ENCODE measurements at places on chromosomes 5 and 9. TPM values are rescaled to one million over a fixed set of nuclear protein-coding genes. Genes with fewer than 3 reads are reported as not detected.

DNA sequence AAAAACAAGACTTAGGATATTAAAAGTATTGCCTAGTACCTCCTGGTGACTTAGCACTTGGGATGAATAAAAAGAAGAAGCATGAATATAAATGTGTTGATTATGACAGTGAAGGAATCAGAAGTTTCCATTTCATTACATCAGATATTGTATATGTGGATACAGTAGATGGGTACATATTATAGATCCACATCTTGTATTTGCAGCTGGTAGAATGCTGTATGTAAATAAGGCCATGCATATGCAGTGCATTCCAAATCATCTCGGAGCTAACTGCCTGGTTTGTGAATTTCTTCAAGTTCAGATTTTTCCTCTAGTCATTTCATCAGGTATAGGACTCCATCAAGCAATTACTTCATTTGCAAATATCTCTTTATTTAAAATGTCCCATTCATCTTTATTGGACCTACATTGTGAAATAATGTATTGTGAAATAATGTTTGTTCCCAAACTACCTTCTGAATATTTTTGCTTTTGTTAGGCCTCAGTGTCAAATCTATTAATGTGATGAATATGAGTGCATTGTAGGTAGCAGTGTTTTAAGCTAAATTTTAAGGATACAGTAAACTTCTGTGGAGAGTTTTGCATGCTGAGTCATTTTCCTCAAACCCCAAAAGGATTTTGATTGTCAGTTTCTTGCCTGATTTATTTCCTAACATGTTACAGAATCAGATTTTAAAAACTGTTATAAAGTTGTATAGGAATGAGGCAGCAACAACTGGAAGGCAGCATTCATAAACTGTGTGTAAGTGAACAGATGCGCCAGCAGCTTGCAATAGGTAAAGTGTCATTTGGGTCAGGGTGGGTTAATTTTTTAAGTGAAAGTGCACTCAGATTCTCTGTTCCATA is 370.8 kb upstream of the RIOK2 start:
- H3K27me3 ChIP-seq, result no peaks in the 10 kb centered on the region
- DNase-seq, result no peak
- no peaks in the 10 kb centered on the region for H3K36me3 ChIP-seq
- no peak overlapping the region for H3K4me3 ChIP-seq
- H3K4me1 ChIP-seq, result peaks cover 5% of the 10 kb centered on the region

GRCh38 chr5:7754997-7755596 is 95.8 kb downstream of the CFAP90 start:
- H3K4me3 ChIP-seq, result no peak overlapping the region
- no peaks in the 10 kb centered on the region for H3K36me3 ChIP-seq
- no peaks in the 10 kb centered on the region for H3K4me1 ChIP-seq

GRCh38 chr5:142972064-142972570 is 201.9 kb downstream of the ARHGAP26 start:
- no peak overlapping the region for H3K27ac ChIP-seq
- no peaks in the 10 kb centered on the region for H3K27me3 ChIP-seq
- DNase-seq, result no peak
- H3K4me1 ChIP-seq, result no peaks in the 10 kb centered on the region
- H3K4me3 ChIP-seq, result no peak overlapping the region
- H3K36me3 ChIP-seq, result peaks cover 5% of the 10 kb centered on the region

GRCh38 chr5:126414874-126415502 is 8.2 kb upstream of the GRAMD2B start:
- no peaks in the 10 kb centered on the region for H3K4me1 ChIP-seq
- H3K36me3 ChIP-seq, result no peaks in the 10 kb centered on the region
- no peak overlapping the region for H3K27ac ChIP-seq
- H3K4me3 ChIP-seq, result no peak overlapping the region
- DNase-seq, result no peak

DNA sequence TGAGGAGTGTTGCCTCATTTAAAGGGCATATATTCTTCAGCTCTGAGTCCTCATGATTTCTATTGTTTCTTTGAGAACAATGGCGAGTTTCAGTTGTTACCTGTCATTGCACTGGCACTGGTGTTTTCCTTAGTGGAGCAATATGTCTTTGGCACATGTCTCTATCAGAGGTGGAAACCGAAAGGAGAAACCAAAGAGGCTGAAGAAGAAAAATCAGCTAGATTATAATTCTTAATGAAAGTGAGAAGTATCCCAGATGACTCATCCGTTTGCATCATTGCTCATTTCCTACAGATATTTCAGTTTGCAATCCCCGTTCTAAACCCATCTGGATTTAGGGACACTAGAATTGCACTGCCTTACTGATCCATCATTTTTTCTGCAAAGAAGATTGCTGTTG is 324.6 kb downstream of the TMEM232 start:
- no peaks in the 10 kb centered on the region for H3K4me1 ChIP-seq
- H3K27me3 ChIP-seq, result no peaks in the 10 kb centered on the region
- H3K36me3 ChIP-seq, result no peaks in the 10 kb centered on the region
- no peak overlapping the region for H3K27ac ChIP-seq

DNA sequence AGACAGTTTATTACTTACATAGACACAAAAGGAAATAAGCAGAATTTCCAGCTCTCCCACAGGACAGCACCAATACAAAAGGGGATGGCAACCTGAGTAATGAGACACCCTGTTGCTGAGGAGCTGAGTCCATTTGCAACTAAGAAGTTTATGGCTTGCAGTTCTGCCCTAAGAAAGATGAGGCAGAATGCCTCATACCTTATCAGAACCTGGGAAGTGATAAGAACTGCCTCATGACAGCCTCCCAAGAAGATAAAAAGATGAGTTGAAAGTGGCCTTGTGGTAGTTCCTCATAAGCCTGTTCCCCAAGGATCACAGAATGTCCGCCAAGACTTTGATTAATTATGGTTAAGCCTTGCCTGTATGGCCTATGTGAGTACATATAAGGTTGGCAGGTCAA is 41.7 kb downstream of the ZMAT2 start:
- H3K27me3 ChIP-seq, result no peaks in the 10 kb centered on the region
- H3K4me3 ChIP-seq, result no peak overlapping the region
- H3K4me1 ChIP-seq, result no peaks in the 10 kb centered on the region
- no peak overlapping the region for H3K27ac ChIP-seq

GRCh38 chr9:84300271-84300670 is 40.3 kb downstream of the SLC28A3 start:
- no peaks in the 10 kb centered on the region for H3K36me3 ChIP-seq
- no peaks in the 10 kb centered on the region for H3K27me3 ChIP-seq
- no peak overlapping the region for H3K27ac ChIP-seq
- no peak overlapping the region for H3K4me3 ChIP-seq
- no peaks in the 10 kb centered on the region for H3K4me1 ChIP-seq

- no peaks in the 10 kb centered on the region for H3K27me3 ChIP-seq
- H3K36me3 ChIP-seq, result no peaks in the 10 kb centered on the region
- no peaks in the 10 kb centered on the region for H3K4me1 ChIP-seq
- no peak overlapping the region for H3K27ac ChIP-seq
- no peak for DNase-seq
- H3K4me3 ChIP-seq, result no peak overlapping the region
These were observed 115.3 kb downstream of the SLIT3 start for GRCh38 chr5:169185626-169186025.

DNA sequence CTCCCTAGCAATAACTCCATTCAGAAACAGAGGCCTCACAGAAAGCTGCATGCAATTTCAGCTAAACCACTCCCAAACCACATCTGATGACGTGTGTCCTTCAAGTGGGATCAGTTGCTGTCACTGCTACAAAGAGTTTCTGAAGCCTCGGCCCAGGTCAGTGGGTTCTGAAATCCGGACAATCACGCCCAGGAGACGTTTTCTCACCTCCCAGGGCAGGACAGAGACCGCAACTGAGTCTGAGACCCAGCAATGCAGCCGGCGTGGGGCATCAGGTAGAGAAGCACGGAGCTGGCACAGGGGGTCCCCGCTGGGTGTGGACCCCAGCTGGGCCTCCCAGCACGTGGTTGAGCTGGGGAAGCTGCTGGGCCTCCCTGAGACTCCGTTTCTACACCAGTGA is 2.6 kb upstream of the UBE2QL1 start:
- no peak overlapping the region for H3K4me3 ChIP-seq
- no peak overlapping the region for H3K27ac ChIP-seq
- no peak for DNase-seq
- H3K4me1 ChIP-seq, result no peaks in the 10 kb centered on the region
- no peaks in the 10 kb centered on the region for H3K36me3 ChIP-seq

GRCh38 chr5:157219491-157220271 is 39.0 kb downstream of the ITK start:
- no peak overlapping the region for H3K27ac ChIP-seq
- no peak for DNase-seq
- H3K4me1 ChIP-seq, result no peaks in the 10 kb centered on the region
- H3K27me3 ChIP-seq, result no peaks in the 10 kb centered on the region
- no peaks in the 10 kb centered on the region for H3K36me3 ChIP-seq
- H3K4me3 ChIP-seq, result no peak overlapping the region

GRCh38 chr5:88118179-88118578 is 150.5 kb downstream of the TMEM161B start:
- no peak overlapping the region for H3K27ac ChIP-seq
- H3K4me1 ChIP-seq, result no peaks in the 10 kb centered on the region
- no peak for DNase-seq
- H3K27me3 ChIP-seq, result no peaks in the 10 kb centered on the region
- no peak overlapping the region for H3K4me3 ChIP-seq

Gene MAN1B1
- polyA plus RNA-seq, result 41.4 TPM

Gene SARDH
- polyA plus RNA-seq, result 0.51 TPM

Gene DBH
- 0.30 TPM for polyA plus RNA-seq

Gene OR1L1
- not detected for polyA plus RNA-seq

Gene PDE6A
- not detected for polyA plus RNA-seq

All from small intestine (tissue), 16 donors.